Lung microvascular endothelial cell (primary cell): ENCODE measurements at places on chromosomes 11 and 22. TPM values are rescaled to one million over a fixed set of nuclear protein-coding genes. Genes with fewer than 3 reads are reported as not detected.

DNA sequence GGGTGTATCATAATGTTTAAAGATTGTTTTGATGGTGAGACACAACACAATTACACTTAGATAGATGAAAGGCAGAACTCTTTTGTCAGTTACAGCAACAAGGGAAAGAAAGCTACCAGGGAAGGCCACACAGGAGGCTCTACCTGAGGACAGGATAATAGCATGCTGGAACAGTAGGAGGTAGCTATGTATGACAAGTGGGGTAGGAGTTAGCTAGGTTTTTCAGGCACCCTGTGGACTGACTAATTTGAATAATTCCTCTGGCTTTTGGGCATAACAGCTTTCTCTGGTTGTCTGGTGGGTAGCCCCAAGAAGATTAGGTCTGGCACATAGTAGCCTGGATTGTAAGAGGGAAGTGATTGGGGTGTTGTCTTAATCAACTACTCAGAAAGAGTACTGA, 475.4 kb upstream of the CHORDC1 start:
- no peak for DNase-seq

The ASRGL1 gene
- 10.5 and 33.3 TPM in 2 replicates for total RNA-seq

GRCh38 chr11:30485756-30486155, 100.4 kb downstream of the MPPED2 start:
- no peak for DNase-seq

GRCh38 chr11:116412118-116412889, 360.5 kb downstream of the BUD13 start:
- DNase-seq: peak; percentile 28

DNA sequence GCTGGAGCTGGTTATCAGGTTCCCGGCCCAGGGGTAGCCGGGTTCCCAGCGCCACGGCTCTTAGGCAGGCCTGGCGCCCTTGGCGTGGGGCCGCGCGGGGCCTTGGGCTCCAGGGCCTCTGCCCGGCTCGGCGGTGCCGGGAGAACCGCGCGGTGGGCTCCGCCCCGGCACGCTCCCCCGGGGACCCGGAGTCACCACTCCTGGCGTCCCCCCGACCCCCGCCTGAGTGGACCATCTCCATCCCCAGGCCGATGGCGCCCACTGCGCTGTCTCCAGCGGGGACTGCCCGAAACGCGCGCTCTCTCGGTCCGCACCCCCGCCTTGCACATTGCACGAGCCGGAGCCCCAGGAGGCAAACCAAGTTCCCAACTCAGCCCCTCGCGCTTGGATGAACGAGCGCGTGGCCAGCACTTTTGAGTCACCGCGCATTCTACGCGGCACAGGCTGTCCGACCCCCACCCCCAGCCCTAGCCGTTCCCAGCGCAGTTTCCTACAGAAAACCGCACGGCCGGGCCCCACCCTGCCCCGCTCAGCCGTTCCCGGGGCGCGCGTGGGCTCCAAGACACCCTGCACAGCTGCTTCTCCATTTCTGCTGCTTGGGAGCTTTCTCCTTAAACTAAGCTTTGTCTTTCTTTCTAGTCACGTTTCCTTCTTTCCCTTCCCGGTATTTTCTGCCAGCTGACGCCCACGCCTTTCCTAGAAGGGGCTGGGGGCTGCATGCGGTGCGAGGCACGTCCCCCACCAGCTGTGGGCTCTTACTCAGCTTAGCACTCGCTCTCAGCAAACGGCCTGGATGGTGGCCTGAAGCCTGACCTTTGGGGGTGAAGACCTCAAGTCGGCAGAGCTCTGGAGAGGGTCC, 650 bp upstream of the CHID1 start:
- peak; percentile 56 for DNase-seq

DNA sequence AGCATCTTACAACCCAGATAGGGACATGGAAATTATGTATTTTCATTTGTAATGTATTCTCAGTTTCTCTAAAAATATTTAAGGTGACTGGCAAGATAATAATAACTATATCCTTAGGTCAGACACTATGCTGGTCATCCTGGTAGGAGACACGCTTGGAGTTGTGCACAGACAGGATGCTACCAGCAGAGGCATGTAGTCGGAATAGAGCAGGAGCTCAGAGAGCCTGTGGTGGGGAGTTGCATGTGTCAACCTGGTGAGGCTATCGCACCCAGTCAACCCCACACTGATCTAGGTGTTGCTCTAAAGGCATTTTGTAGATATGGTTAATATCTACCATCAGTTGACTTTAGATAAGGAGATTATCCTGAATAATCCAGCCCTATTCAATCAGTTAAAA, 318.5 kb downstream of the MIAT start:
- no peak for DNase-seq

DNA sequence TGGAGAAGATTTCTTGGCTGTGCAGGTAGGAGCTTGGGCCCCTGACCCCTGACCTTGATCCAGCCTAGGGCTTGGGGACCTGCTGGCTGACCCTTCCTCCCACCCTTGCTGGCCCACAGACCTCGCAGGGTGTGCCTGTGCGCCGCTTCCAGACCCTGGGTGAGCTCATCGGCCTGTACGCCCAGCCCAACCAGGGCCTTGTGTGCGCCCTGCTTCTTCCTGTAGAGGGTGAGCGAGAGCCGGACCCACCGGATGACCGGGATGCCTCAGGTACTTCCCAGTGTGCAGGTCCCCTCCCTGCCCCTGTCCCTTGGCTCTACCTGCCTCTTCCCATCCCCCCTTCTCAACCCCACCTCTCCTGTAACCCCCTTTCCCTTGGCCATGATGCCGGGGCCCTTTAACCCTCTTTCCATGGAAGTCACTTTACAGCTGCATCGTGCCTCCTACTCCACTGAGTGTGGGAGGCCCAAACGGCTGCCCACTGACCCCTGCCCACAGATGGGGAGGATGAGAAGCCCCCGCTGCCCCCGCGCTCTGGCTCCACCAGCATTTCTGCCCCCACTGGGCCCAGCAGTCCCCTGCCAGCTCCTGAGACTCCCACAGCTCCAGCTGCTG, 3.8 kb downstream of the INPPL1 start:
- peak; percentile 37 for DNase-seq

DNA sequence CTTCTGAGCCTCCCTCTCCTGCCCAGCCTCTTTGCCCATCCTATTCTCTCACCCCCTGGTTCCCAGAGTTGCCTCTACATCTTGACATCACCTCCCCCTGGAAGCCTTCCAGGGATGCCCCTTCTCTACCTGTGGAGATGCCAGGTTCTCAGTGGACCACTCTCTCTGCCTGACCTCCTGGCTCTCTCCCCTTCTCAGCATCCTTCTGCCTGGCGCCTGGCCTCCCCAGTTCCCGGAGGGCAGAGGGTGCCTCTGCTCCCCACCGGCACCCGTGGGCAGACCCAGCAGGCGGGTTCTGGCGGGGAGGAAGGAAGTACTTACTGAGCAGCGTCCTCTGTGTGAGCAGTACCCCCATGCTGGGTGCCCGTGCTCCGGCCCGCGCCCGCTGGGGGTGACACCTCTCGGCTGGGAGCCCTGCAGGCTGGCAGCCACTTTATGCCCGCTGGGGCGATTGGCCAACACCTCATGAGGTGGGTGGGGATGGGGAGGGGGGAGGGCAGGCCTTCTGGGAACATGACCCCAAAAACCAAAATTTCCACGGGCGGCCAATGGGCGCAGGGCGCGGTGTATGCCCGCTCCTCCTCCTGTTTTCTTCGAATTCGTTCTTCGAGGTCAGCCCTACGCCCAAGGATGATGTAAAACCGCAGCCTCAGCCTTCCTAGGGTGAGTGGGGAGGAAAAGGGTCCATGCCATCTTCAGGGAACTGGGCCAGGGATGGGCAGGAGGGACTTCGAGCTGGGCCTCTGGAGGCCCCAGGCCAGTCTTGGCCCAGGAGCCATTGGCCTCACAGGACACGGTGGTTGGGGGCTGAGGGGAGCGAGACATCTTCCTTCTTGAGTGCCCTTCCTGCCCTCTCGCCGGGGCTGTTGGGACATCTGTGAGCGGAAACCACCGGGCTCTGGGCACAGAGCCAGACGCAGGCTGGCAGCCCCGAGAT, at the start of gene OSM:
Gene OSM, minus strand, starts transcription at position 407 of the 937 bp plus-strand sequence. Its CDS starts 52 bp downstream, at position 355.
- no peak for DNase-seq

GRCh38 chr11:120179057-120179672, 31.7 kb upstream of the OAF start:
- DNase-seq: no peak

GRCh38 chr11:118358071-118358470, 1.3 kb upstream of the UBE4A start:
- DNase-seq: no peak

DNA sequence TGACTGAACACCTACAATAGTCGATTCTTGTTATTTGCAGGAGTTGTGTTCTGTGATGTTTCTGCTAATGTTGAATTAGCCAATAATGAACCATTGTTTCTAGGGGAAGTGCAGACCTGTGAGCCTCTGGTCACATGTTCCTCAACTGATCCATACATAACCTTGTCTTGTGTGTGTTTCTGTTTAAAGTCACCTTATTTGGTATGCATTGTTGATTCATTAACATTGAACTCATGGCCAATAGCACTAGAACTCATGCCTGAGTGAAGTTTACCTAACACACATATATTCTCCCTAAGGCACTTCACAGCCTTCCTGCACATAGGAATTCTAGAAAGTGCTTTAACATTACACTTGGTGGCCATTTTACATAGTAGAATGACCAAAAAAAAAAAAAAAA, 271.8 kb upstream of the PLET1 start:
- DNase-seq: no peak

DNA sequence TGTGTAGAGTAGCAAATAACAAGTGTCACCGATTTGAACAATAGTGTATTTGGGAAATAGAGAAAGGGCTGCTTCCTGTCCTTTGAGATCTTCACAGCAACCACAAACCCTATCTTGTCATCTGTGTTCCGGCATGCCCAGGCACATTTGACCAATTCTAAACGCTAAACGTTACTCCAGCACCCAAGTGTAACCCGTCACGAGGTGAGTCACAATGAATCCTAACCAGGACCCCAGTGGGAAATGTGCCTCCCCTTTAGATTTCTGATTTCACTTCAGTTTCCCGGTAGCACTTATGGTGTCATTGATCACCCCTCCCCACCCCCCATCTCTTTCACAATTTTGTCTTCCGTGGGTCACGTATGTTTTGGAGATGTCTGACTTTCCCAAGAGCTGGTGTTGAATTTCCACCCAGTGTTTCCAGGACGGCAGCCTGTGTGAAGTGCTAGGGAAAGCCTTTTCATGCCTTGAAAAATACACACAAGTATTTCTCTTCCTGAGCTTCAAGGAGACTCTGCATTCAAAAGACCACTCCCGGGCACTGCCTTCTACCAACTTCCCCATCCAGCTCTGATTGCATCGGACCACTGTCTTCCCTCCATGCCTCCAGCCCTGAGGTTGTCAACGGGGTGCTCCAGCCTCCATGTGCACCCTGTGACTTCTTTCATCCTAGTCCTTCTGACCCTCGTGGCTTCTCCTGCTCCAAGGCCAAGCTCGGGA, 10.5 kb upstream of the C11orf24 start:
- DNase-seq: peak; percentile 37

GRCh38 chr22:16957781-16958180, 50.2 kb downstream of the GAB4 start:
- no peak for DNase-seq

DNA sequence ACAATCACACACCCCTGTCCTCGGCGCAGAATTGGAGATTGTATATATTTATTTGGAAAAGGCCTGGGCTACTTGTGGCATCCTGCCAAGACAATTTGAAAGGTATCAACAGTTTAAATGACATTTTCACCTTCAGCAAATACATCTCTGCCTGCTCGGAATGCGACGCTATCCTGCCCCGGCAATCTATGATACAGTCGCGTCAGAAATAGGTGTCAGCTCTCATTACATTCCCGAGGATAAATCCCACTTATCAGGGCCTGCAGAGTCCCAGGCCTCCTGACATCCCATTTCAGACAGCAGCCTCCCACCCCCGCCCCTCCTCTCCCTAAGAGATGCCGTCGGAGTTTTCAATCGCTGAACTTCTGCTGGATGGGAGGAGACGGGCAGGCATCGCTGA, 114.7 kb downstream of the BRD1 start:
- no peak for DNase-seq

DNA sequence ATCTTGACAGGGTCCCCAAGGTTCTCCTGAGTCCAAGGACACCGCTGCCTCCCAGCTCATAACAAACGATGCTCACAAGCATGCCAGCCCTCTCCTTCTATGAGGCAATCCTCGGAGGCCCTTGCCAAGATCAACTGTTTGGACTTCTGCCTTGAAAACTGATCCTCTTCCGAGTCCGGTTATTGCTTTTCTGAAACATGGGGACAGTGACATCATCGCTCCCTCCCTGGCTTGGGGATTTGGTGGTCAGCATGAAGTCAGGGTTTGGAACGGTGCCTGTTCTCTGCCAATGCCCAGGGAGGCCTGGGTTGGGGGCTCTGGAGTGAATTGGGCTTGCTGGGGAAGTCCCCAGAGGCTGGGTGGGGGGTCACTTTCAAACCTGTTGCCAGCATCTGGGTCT, 149.3 kb downstream of the FBXO7 start:
- DNase-seq: no peak

DNA sequence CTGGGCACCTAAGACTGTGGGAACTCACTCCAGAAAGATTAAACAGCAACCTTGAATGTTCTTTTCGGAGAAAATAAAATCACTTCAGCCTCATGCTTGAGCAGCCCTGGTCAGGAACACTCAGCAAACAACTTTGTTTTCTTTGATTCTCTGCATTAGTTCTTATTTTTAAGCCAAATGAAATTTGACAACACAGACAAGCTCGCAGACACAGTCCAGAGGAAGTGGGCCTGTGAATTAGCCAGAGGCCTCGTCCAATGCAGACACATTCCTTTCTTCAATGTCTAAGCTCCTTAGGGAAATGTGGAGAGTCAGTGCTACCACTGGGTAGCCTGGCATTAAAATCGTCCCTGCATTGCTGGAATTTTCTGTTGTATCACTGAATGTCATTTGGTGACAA, 62.9 kb upstream of the CSNK2A3 start:
- no peak for DNase-seq

DNA sequence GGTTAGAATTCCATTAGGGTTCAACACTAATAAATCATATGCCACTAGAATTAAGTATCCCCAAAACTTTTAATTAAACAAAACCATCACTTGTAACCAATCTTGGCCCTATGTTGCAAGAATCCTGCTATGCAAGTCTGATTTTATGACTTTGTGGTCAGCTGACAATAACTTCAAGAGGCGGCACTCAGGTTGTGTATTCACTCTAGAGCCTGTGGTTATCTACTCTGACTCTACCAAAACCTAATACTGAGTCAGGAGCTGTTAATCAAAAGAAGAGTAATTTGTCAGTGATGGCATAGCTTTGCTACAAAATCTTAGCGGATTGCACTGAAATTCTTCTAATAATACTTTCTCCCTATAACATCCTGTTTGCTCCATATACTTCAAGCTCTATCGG, 253.7 kb downstream of the AASDHPPT start:
- DNase-seq: no peak

- DNase-seq: no peak
Measured at GRCh38 chr11:21768388-21768787, 424.5 kb upstream of the ANO5 start.

DNA sequence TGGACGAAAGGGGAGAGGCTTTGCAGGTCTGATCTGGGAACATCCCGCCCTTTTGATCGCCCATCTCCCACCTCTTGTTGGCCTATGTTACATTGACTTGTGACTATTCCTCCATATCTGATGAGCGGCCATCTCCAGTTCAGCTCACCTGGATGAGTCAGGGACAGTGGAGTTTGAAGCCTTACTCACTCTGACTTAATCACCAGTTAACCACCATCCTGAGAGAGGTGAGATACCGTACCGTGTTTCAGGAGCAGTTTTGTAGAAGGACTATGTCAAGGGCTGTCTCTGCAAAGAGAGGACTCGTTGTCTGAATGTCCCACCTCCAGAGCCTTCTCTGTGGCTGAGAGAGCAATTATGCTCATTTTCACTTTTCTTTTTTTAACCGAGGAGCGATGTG, 771.7 kb downstream of the NTM start:
- DNase-seq: no peak

- peak; percentile 33 for DNase-seq
Measured at GRCh38 chr22:30822216-30823014, 127.7 kb downstream of the OSBP2 start.

- no peak for DNase-seq
Measured at GRCh38 chr11:34648036-34648435, 27.1 kb downstream of the EHF start.
